Panc1 (cell line): ENCODE measurements at places on chromosomes 16 and 17. TPM values are rescaled to one million over a fixed set of nuclear protein-coding genes. Genes with fewer than 3 reads are reported as not detected.

DNA sequence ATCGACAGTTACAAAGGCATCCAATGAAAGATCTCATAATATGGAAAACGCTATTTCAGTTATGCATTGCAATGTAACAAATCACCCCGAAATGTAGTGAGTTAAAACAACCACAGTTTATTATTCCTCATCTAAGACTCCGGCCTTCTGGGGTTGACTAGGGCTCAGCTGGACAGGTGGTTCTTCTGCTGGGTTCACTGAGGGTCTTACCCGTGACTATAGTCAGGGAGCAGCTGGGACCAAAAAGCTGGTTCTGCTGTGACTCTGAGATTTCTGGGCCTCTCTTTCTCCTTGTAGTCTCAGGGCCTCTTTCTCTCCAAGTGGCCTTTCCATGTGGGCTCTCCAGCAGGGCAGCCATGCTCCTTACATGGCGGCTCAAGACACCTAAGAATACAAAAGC is 196.0 kb downstream of the IRX3 start:
- no peak for DNase-seq

DNA sequence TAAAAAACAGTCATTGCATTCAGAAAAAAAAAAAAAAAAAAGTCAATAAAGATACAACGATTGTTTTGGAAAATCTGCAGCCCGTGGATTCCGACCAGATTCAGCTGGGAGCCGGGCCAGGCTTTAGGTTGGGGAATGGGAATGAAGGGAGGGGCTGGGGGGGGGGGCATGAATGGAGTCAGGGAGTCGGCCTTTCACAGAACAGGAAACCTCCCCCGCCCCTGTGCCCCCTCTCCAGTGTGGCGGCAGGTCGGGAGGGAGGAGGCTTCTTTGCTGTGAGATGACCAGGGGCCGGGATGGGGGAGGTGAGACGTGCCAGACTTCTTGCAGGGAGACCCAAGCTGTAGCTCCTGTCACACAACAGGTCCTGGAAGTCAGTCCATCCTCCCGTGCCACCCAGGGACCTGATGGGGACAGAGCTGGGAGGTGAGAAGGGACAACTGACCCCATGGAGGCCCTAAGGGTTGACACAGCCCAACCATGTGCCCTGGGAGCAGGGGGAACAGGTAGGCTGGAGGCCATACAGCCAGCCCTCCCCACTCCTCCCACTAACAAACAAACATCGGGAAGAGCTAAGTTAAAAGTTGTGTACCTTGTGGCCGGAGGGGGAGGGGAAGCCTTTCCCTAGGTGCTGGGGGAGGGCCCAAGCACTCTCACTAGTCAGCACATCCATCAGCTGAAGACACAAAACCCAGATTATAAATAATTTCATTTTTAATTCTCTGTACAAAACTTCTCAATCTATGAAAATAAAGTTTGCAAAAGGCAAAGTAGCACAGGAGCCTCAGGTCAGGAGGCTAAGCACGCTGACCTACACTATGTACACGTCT is 25.2 kb downstream of the SREBF1 start:
- DNase-seq, result no peak

- DNase-seq, result no peak
These were observed 231.0 kb downstream of the CBLN1 start for GRCh38 chr16:49050607-49051006.

GRCh38 chr16:59783191-59783590 is 1049.1 kb upstream of the GOT2 start:
- no peak for DNase-seq

DNA sequence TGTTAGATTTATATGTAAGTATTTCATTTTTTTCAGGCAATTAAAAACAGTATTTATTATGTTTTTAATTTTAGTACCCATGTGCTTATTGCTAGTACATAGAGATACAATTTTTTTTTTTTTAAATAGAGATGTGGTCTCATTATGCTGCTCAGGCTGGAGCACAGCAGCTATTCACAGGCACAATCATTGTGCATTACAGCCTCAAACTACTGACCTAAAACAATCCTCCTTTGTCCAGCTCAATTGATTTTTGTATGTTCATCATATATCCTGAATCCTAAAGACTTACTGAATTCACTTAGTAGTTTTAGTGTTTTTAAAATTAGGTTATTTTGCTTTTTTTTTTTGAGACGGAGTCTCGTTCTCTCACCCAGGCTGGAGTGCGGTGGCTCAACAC is 26.3 kb downstream of the SPECC1 start:
- DNase-seq, result no peak

The SERPINF2 gene
- total RNA-seq, result 0.77 TPM

GRCh38 chr16:11915114-11915643 is 577 bp downstream of the GSPT1 start:
- DNase-seq, result no peak

DNA sequence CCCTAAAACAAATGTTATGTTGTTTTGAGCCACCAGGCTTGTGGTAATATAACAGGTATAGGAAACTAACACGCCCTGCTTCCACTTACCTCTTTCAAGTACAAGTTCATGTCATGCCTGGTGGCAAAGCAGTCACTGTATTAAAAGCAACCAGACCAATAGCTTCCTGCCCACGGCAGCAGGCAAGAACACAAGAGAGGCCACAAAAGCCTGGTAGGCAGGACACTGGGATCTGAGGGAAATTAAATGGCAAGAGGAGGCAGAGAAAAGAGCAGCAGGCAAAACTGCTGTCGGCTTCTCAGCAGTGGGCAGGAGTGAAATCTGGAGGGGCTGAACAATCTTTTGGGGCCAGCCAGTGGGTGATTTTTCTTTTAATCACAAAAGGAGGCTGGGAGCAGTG is 2.2 kb downstream of the CYTH1 start:
- no peak for DNase-seq

DNA sequence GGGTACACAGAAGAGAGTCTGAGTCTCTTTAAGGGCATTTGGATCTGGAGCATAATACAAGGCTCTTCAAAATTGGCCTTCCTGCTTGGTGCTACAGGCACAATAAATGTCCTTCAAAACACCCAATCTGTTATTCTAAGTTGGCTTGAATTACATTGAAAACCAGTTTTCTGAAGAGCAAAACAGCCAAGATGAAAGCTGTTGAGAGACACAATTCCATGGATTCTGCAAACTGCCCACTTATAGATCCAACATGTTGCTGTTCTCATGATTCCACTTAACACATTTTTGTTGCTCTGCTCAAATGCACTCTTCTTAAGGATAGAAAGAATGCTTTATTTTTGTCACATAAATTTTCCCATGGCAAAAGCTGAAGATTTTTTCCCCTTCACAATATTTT is 525.9 kb upstream of the CDH8 start:
- DNase-seq, result no peak

- DNase-seq, result no peak
These were observed at the start of gene RAB34 for GRCh38 chr17:28717578-28718332. Gene RAB34 (minus strand): TSS chr17:28717868. CDS start chr17:28717266, 602 bp downstream.

GRCh38 chr16:86953631-86954391 is 363.4 kb downstream of the C16orf95 start:
- no peak for DNase-seq

DNA sequence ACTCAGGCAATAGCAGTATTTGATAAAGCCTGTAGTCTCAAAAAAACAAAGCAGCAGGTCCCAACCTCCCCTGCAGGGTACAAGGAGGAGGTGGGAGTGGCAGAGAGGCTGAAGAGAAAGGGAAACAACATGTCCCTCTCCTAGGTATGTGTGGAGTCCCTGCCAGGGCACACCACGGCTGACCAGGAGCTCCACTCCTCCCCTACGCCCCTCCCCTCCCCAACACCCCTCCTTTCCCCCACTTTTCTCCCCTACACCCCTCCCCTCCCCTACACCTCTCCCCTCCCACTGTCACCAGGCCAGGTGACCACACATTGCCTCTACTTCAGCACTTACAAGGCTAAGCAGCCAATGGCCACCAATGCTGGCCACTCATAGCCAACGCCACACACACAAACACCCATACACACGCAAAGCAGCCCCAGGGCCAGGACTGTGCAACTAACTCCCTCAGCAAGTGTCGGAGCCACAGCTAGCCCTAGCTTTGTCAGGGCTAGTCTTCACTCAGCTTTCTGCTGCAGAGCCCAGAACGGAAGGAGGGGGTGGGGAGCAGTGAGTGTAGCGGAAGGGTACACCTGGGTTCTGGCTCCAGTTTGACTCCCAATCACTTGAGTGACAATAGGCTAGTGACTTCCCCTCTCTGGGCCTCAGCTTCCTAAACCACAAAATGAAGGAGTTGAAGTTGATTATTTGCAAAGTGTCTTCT is 8.2 kb downstream of the CAVIN1 start:
- no peak for DNase-seq

GRCh38 chr17:78272914-78273258 is 41.5 kb downstream of the TMEM235 start:
- no peak for DNase-seq
